DMS79 (cell line): ENCODE measurements at places on chromosomes 3 and 15.

- DNase-seq = no peak
Measured at GRCh38 chr3:107209302-107209990, 167.8 kb upstream of the CCDC54 start.

DNA sequence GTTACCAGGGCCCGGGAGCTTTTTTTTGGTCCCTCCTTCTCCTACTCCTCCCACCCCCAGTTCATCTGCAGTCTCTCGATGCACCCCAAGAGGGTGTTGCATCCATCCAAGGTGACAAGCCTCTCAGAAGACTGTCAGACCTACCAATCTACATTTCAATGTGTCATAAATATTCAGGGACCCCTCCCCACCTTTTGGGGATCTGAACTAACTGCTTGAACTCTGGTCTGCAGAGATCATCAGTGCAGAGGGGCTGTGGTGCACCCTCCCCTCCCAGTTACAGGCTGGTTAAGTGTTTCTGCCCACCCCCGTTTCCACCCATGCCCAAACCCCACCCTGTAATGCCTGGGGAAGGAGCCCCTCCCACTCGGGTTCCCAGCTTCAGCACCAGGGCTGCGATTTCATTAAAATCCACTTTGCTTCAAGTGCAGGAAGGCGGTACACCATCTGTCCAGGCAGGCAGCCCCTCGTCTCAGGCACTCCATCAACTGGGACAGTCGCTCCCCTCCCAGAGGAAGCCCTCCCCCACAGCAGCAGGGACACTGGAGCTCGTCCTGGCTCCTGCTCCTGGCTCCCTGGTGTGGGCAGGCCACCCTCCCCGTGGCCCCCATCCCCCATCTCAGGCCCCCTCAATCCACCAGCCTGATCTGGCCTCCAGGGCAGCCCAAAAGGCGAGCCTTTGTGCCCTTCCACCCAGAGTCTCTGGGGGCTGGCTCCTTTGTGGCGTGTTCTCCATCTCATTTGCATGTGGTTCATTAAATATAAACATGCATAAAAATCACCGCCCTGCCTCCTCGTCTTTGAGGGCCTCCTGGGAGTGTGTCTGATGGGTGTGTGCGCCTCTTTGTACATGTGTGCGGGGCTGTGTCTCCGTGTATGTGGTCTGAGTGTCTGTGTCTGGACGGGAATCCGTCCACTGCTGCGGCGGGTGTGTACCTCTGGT is 32.3 kb downstream of the RNU5B-1 start:
- peak; percentile 22 for DNase-seq

DNA sequence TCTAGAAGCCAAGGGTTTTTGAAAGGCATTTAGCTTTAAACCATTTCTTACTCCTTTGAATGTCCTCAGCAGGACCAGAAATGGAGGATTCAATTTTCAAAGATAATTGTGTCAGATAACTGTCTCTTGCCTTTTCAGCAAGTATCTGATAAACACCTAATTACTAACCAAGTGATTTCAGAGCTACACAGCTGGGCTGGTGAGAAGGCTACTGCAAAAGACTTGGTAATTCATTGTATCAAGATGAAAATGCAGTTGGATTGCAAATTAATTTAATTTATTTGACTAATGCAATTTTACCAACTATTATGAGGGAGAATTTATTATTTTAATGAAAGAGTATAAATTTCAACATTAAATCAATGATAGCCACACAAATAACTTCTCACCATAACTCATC is 165.4 kb downstream of the ROBO1 start:
- no peak for DNase-seq

- no peak for DNase-seq
Measured at GRCh38 chr3:112744825-112745566, 101.7 kb downstream of the CD200R1L start.

GRCh38 chr3:107421881-107422280 is 44.6 kb downstream of the CCDC54 start:
- no peak for DNase-seq

- no peak for DNase-seq
Measured at GRCh38 chr3:20376665-20377217, 190.7 kb upstream of the SGO1 start.

DNA sequence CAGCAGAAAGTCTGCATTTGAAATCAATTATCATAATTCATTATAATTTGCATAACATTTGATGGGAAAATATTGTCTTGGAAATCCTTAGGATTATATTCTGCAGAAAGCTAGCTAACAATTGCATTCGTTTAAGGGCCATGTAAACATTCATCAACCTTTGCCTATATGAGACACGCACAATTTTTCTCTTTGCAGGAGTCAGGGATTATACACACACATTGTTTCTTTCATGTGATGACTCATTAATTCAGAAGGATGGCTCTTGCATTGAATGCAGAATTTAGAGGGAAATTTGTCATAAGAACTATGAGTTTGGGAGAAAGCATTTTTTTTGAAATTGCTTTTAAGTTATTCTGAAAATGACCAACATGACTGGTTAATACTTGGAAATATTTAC is 844.7 kb downstream of the DIPK2A start:
- no peak for DNase-seq

- DNase-seq = no peak
Measured at GRCh38 chr3:126026277-126026751, 57.3 kb downstream of the ROPN1B start.

GRCh38 chr15:60563539-60564404 is 84.8 kb upstream of the ICE2 start:
- peak; percentile 31 for DNase-seq

GRCh38 chr3:30167541-30168011 is 438.8 kb upstream of the TGFBR2 start:
- DNase-seq = no peak

- DNase-seq = no peak
Measured at GRCh38 chr3:119508172-119508845, 10.0 kb downstream of the TIMMDC1 start.

DNA sequence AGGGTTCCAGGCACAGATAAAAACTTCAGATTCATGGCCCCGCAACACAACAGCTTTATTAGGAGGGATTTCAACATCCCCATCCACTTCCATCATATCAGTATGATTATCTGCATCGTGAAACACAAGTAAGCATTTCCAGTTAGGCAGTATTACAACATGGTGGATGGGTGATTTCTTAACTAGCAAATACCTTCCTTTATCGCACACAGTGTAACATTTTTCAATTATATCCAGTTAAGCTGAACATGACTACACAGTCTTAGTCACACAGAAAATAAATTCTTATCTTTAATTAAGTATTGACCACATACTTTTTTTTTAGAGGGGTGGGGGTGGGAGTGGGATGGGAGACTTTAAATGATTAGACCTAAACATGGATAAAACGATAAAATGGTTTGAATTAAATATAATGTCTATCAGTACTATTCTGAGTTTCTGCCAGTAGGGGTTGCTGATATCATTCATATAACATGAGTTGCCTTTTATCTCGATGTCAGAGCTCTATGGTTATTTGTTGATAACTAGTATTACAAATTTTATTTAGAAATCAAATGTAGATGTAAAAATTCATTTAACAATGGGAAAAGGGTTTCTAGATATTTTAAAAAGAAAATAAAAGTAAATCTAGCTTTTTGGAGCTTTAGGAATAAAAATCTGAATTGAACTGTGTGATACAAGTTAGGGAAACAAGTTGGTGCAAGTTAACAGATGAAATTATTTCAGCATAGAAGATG is 146.6 kb downstream of the TBL1XR1 start:
- DNase-seq = peak; percentile 5

- DNase-seq = no peak
Measured at GRCh38 chr3:193660698-193661411, 67.8 kb downstream of the OPA1 start.

DNA sequence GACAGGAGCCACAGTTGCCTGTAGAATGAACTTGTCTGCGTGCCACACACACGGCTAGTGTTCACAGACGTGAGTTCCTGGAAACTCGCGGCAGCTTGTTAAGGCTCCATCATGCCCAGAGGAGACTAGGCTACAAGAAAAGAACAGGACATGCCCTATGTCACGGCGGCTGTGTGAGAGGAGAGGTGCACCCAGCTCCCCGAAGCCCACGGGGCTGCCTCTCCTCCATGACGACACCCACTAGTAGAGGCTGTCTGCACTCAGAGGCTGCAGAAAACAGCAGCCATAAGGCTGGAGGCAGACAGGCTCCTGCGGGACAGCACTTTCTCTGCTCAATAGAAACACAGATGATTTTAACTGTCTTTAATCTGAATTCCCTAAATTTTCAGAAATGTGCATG is 19.0 kb upstream of the OCA2 start:
- DNase-seq = no peak

DNA sequence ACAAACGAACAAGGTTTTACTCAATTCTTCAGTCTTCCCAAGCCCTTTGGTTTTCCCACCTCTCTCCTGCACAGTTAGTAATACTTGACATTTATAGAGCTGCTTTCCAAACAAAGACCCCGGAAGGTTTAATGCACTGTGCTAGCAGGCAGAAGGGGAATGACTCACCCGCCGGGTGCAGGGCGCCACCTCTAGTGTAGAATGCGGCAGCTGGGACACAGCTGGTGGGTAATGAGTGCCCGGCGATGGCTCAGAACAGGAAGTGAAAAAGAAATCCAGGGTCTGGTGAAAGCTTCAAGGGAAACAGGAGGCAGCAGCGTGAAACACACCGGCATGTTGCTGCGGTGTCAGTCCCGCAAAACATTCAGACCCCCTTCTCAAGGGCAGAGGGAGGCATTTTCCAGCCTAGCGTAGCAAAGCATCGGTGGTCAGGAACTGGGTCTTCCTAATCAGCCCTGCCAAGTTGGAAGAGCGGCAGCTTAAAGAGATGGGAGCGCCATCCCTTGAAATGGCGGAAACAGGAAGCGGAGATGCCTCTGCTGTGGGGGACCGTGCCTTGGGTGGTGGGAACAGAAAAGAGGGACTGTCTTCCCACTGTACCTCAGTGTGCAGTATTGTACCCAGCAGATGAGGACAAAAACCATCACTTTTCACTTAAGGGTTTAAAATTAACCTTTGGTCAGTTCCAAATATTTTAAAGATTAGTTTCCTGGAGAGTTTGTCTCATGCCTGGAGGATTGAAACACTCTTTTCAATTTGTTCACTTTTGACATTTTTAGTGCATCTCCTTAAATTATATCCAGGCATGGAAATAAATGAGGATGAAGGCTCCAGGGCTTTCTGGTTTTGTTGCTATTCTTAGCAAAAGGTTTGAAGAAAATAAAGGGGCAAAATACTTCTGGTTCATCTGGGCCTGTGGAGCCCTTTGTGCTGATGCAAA is 160.7 kb upstream of the MCTP2 start:
- no peak for DNase-seq

DNA sequence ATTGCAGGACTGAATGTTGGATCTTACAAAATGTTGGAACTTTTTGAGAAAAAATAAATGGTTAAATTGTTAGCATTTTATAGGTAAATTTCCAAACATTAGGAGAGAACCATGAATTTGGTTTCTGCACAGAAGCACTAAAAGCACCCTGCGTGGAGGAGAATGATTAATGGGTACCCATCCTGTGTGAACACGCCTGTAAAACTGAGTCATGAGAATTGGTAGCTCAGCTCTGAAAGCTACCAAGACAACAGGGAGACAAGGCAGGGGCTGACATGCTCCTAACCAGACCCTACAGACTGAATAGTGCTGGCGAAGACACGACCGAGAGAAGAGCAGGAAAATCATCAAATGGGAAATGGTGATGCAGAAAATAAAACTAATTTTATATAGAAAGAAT is 32.4 kb upstream of the MTMR10 start:
- DNase-seq = no peak

- DNase-seq = no peak
Measured at GRCh38 chr3:150609988-150610387, 6.9 kb downstream of the SELENOT start.

DNA sequence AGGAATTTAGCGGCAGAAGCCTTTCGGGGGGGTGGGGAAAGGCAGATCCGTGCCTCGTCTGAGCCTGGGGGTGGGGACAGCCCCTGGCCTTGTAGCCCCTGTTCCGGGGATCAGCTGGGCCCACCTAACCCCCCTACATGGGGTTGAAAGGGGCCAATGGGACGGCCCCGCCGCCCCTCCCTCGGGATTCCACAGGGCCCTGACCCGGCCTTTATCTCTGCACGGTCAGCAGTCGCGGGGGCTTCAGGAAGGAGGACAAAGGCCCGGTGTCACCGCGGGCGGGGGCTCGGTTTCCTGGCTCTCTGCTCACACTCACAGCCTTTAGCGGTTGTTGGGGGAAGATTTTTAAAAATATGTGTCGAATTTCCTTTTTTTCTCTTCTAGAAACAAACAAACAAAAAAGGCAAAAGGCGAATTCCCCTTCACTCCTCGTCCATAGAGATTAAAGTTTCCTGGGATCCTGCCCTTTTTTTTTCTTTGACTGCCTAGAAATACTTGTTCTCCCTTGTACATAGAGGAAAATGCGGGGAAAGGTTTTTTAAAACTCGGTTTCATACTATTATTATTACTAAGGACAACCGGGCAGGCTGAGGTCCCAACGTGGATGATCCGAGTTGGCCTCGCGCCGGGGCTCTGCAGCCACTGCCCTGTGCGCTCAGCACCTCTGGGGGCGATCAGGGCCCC is 7.9 kb downstream of the FOXL2 start:
- DNase-seq = no peak

DNA sequence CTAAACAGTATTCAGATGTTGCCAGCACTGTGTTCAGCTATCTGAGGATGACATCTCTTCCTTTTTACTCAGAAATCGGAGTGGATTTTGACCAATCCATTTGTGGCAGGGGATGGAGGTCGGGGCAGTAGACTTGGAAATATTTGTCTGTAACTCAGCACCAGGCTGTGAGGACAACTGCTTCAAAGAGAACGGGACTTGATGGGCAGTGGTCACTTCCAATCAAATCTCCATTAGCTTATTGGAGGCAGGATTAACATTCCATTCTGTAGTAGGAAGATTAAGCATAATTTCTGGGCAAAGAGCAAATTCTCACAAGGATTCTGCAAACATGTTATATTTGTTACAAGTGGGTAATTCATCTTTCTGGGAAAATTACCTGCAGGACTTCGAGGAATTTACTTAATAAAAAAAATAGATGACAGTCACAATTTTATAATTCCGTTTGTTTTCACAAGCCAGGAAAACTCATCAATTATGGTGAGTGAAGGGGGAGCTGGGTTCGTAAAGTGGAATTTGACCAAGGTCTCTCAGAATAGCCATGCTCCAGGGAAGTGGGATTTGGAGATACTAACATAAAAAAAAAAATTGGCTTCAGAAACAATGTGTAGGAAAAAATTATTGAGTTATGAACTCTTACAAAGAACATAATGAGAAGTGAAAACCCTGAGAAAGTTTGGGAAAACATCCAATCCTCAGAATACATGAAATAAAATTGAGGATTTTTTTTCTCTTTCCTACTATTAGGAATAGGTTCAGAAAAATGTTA is 18.1 kb downstream of the CRABP1 start:
- no peak for DNase-seq

DNA sequence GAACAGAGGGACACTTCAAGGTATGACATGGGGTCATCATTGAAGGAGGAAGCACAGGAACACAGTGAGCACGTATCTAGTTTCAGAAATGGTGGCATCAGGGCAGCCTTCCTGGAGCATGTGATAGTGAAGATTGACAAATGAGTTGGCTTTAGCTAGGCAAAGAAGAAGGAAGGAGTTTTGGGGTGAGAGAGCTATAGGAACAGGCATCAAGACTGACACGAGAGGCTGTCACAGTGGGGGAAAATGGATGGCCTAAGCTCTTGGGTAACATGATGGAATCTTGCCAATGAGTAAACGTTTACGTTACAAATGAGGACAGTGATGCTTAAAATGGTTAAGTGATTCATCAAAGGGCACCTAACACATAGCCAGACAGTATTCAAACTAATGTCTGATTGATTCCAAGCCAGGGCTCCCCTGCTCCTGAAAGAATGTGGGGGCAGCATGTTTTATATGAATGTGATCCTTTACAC is 23.1 kb upstream of the GPR171 start:
- no peak for DNase-seq

- no peak for DNase-seq
Measured at GRCh38 chr3:23221136-23221535, 18.0 kb downstream of the UBE2E2 start.

GRCh38 chr15:67822537-67823313 is 2.6 kb upstream of the SKOR1 start:
- DNase-seq = no peak
